ENCODE measurements at places on chromosomes 7 and 10.

DNA sequence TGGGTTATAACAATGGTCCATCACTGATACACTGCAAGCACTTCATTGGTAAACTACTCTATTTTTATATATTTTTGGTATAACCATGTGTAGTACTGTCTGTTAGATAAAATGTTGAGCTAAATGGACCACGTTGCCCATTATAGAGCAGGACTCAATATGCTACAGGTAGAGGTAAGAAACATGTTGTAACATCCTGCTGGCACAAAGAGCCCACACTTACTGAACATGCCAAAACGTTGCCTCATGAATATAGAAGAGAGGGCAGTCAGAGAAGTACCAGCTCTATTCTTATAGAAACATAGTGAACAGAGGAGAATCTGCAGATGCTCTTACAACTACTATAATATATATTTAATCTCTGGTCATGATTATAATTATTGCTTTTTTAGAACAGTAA is 18.4 kb upstream of the MET start:
- no peak for DNase-seq

DNA sequence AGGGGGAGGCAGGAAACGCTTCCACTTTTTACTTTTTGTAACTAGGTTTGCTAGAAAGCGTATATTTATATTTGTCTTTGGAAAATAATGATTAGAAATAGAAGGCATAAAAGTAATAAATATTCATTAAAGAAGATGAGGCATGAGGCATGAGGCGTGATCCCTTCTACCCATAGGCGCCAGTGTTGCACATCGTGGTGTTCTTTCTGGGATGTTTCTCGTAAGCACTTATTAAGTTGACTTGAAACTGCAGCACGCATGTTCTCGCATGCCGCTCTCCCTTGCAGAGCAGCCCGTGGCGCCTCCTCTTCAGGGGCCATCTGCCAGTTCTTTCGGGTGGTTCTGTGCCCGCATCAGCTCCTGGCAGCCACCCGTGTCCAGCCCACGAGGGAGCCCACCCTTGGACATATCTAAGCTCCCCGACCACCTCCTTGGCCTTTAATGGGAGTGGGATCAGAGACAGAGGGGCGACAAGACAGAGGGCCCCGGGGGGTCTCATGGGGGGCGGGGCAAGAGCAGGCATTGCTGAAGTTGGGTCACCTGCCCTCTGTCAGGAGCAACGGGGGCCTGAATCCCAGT is 28.5 kb upstream of the CSGALNACT2 start:
- DNase-seq, result no peak

DNA sequence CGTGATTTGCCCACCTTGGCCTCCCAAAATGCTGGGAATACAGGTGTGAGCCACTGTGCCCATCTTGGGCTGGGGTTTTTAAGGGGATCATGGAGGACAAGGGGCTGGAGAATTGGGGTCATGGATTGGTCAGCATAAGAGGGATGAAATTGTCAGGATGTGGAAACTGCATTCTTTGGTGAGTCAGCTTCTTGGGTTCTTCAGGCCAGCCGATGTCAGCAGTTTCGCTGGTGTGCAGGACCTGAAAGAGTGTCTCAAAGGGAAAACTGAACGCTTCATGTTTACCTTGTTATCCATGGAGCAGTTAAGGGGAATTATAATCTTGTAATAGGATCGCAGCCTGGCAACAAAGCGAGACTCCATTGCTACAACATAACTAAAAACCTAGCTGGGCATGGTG is 13.0 kb downstream of the GALNT17 start:
- DNase-seq, result no peak

DNA sequence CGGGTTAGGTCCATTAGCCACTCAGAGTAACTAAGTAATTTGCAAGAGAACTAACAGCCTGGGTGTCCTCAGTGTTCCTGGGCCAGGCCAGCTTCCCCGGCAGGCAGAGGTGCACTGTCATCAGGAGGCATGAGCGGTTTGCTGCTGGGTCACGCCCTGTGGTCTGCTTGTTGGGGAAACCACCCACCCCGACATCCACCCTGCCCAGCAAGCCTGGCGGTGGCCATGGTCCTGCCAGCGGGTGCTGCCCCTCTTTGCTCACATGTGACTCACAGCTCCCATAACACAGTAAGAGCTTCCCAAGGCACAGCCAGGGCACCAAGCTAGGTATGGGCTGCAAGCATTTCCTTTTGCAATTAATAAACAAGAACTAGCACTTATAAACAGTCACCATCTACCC is 75.9 kb downstream of the RGS10 start:
- DNase-seq, result no peak

- DNase-seq, result no peak
Measured at GRCh38 chr10:96082153-96082552, 38.8 kb downstream of the CCNJ start.

DNA sequence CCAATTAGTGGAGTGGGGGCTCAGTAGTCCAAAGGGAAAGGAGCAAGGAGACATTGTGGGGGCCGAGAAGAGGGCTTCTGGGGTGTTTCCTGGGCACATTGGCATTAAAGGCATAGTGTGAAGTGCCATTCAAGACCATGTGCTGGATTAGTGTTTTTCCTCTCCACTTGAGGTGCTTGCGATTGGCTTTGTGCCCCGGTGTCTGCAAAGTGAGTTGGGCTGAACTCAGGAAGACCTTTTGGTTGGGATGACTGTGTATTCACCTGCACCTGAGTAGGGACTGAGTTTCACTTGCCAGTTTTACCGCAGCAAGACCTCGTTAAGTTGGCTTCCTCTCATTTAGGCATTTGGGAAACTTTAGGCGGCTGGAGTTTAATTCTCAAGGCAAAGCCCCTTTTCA is 73.0 kb downstream of the TCF7L2 start:
- DNase-seq, result no peak

- DNase-seq, result peak; percentile 77
Measured at GRCh38 chr7:49776994-49777393, 3.6 kb downstream of the VWC2 start.

Measured in NT2/D1 (cell line).